ENCODE measurements at places on chromosomes 4 and X.

DNA sequence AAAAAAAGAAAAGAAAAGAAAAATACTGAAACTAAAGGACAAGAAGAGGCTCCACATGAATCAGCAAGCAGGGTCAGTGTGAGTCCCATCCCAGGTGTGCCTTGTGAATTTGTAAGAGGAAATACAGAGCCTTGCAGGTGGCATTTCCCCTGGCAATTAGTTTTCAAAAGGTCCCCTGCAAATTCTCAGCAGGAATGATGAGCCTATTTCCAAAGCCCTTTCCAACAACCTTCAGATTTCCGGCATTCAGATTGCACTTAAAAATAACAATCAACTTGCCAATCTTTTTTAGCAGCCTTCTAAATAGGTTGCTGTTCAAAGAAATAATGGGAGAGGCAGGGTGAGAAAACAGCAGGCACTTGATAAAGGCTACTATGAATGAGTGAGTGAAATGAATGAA is 66.4 kb upstream of the OR13H1 start:
- no peak for DNase-seq

- DNase-seq = no peak
These were observed 9.5 kb downstream of the NAF1 start for GRCh38 chr4:163157157-163157556.

GRCh38 chrX:38985375-38985774 is 184.1 kb downstream of the MID1IP1 start:
- no peak for DNase-seq

DNA sequence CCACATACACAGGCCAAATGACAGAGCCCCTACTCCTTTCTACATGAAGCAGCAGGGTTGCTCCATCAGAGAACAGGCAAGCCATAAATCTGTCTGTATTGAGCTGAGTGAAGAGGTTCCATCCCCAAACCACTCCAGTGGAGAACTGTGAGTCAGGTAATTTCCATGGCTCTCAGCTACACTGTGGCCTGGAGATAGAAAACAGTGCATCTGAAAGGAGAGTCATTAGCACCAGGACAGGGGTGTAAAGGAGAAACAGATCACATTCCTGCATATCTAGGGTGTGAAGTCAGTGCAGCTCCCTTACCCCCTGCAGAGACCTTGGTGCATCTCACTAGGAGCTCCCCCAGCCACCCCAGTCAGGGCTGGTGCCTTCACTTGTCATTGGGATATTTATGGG is 314.7 kb downstream of the CHIC1 start:
- no peak for DNase-seq

- DNase-seq = no peak
These were observed 14.1 kb upstream of the SYTL4 start for GRCh38 chrX:100745806-100746537.
